Fibroblast of skin of left biceps (primary cell): ENCODE measurements at places on chromosomes 6 and 20.

- DNase-seq = no peak
Observed at GRCh38 chr6:92588148-92588547, 831.2 kb downstream of the EPHA7 start.

DNA sequence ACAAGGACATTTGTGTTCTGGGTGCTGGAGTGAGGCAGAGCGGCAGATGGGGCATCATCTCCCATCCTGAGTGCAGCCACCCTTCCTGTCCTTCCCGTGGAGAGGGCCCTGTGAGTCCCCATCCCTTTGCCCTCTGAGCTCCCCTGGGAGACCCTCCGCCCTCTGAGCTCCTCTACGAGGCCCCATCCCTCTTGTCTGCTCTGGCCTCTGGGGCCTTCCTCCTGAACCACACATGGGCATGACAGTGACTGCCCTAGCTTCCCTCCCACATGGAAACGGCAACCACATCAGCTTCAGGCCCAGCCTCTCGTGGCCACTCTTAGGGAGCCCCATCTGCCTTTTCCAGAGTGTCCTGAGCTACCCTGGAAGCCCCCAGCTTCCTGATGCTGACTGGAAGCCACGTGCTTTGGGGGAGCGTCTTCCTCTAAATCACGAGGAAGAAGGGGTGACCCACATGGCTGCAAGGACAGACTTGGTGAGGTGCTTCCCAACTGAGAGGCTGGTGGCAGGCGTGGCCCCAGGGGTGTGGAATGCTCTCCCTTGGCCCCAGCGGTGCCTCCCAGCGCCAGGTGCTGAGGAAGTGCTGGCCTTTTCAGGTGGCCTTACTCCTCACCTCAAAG is 52.6 kb downstream of the GINS1 start:
- no peak for DNase-seq

DNA sequence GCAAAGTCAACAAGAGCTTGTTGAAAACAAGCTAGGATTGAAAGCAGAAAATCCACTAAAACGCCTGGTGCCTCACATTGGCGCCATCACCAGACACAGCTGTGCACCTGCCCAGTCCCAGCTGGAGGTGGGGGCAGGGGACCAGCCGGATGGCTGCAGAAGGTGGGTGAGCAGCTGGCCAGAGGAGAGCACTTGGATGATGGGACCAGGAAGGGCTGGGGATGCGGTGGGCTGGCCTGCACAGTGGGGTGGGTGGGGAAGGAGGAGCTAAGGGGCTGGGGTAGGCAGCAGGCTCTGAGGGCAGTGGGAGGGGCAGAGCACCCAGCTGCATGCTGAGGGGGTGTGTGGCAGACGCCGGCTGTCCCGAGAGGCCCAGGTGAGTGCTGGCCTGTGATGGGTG is 7.1 kb downstream of the CABLES2 start:
- no peak for DNase-seq

DNA sequence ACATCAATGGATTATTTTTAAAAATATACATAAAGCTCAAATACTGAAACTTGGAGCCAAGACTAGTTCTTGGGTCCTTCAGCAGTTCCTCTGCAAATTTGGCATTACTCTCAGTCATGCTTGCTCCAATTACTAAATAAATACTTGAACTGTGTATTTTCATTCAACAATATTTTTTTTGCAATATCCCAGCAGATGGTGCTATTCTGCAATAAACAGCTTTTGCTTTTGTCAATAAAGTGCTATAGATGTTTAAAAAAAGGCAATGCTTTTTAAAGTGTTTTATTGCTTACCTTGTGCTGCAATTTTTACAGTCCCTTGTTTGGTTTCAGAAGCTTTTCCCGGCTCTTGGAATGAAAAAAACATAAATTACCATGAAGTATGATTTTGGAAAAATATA is 243.4 kb downstream of the TRDN start:
- no peak for DNase-seq

DNA sequence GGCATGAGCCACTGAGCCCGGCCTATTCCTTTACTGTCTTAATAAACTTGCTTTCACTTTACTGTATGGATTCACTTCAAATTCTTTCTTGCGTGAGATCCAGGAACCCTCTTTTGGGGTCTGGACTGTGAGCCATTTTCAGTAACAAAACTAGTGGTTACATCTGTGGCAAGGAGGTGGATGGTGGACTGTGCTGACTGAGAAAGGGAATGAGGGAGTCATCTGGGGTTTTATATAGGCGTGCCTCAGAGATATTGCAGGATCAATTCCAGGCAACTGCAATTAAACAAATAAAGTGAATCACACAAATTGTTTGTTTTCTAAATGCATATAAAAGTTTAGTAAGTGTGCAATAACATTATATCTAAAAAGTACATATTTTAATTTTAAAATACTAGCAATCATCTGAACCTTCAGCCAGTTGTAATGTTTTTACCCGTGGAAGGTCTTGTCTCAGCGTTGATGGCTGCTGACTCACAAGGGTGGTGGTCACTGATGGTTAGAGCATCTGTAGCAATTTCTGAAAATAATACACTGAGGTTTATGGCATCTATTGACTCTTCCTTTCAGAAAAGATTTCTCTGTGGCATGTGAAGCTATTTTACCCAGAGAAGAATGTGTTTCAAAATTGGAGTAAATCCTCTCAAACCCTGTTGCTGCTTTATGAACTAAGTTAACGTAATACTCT is 111.4 kb upstream of the FKBP1C start:
- no peak for DNase-seq

- no peak for DNase-seq
Observed at GRCh38 chr6:29830409-29830808, 2.8 kb downstream of the HLA-G start.

GRCh38 chr20:10911298-10911697 is 237.5 kb upstream of the JAG1 start:
- no peak for DNase-seq

DNA sequence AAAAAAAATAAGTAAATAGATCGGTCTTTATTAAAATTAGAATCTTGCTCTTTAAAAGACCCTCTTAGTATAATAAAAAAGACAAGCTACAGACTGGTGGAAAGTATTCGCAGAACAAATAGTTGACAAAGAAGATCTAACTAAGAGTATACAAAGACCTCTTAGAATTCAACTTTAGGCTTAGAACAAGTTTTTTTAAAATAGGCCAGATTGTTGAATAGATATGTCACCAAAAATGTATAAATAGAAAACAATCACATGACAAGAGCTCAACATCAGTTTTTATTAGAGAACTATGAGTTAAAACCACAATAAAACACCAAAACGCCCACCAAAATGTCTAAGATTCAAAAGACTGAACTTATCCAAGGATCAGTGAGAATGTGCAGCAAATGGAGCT is 632.7 kb upstream of the PTCHD4 start:
- DNase-seq = no peak

DNA sequence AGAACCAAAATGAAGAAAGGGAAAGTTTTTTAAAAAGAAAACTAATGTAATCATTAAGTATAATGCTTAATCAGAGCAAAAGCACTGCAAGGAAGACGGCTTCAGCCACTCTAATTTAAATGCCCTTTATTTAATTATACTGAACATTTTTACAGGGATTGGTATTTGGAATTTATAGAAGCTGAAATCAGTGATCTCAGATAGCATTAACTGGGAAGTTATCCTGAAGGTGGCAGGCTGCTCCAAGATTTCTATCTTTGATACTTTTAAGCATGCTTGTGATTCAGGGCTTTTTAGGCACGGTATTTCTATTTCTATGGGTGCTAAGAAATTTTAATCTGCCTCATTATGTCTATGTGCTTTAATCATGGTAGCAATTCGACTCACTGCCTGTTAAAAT is 1.3 kb upstream of the NDUFAF4 start:
- DNase-seq = no peak

GRCh38 chr20:10250902-10251301 is 32.3 kb downstream of the SNAP25 start:
- no peak for DNase-seq

DNA sequence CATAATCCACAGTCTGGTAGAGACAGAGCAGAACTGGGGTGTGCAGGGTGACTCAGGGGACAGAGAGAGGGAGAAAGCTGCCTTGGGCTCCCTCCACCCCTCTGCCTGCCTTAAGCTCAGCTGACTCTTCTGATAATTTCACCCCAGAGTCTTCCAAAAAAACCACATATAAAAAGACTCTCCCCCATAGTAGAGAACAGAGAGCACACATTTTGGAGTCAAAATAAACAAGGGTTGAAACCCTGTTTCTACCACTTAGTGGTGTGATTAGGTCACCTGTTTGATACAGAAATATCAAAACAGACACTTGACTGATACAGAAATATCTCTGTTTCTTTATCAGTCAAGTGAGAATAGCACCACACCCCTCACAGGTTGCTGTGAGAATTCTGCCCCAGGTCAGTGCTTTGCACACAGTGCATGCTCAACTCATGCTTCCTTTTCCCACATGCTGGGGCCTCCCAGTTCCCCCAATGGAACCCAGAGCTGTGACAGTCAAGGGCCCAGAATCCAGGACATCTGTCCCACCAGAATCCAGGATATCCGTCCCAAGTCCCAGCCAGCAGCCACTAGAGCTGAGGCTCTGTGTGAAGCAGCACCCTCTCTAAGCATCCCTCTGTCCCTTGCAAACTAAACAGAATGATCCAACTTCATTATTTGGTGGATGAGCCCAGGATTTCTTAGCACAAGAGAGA is 1.2 kb downstream of the TREML2 start:
- no peak for DNase-seq

- no peak for DNase-seq
Observed at GRCh38 chr6:83873869-83874268, 14.4 kb downstream of the CYB5R4 start.

DNA sequence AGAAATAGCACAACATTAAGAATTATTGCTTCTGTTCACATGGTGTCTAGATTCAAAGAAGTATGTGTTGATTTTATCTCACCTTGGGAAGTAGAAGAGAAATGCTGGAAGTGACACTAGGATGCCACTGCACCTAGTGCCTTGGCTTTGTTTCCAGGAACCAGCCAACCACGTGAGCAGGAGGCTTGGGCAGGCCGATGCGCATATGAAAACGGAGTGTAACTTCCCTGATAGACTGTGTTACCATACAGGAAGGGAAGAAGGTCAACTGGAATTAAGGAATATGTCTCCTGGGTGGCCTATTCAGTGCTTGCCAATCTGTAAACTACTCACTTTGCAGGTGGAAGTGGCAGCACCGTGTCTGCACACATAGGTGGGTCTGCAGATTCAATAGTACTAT is 28.1 kb downstream of the TUBB2B start:
- no peak for DNase-seq

DNA sequence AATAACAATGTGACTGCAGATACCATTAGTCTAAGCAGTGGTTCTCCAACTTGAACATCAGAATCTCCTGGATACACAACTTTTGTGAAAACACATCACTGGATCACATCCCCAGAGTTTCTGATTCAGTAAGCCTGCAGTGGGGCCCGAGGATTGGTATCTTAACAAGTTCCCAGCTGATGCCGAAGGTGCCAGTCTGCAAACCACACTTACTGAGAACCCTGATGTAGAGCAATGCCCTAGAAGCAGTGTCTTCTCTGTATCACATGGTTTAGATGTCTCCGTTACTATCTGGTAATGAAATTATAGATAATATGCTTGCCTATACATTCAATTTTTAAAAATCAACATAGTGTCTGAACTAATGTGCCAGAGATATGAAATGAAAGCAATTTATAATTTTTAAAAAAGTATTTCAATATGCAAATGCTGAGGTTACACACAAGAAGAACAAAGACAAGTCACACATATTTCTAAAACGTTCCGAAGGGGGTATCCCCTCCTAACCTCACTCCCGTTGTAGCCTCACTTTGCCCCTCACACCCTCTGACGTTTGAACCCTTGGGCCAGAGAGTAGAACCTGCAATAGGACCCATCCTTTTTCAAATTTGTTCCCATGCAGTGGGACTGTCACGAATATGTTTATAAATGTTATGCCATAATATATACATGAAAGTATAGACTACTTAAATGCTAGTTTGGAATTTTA is 115.4 kb upstream of the SAMD5 start:
- no peak for DNase-seq

GRCh38 chr6:2229039-2229438 is 16.4 kb downstream of the GMDS start:
- DNase-seq = no peak

GRCh38 chr20:54335299-54335698 is 127.4 kb downstream of the PFDN4 start:
- no peak for DNase-seq

DNA sequence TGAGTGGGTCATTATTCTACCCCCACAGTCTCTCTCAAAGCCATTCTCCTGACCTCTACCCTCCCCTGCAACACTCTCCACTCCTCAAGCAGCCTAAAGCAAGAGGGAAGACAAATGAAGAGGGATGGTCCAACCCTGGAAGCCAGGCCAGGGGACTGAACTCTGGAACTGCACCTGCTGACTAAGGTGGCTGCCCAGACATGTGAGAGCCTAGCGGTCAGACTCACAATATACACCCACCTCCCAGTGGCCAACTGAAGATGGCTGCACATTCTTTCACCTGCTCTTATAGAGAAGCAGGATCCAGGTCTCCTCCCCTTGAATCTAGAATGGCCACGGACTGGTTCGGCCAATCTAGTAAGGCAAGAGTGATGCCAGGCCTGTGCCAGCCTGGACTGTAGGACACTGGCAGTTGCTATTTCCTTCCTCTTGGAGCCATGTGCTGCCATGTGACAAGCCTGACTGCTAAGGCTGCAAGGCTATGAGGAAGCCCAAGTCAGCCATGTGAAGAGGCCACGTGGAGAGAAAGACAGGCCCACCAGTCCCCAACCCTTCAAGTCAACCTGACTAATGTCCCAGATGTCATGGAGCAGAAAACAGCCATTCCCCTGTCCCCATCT is 31.8 kb downstream of the ACSS1 start:
- no peak for DNase-seq

DNA sequence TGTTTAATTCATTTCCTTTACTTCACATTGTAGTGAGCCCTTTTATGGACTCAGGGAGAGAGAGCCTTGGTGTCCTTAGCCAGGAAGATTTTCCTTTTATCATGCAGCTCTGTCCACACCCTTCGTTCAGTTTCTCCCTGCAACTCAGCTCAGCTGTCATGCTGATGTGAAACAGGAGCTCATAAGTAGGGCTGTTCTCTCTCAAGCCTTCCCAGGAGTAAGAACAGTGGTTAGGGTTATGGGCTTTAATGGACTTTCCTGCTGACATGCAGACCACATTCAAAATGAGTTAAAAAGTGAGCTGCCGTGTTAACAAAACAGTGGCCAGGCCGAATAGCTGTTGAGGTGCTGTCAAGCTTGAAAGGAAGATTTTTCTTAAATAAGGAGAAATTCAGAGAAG is 104.1 kb downstream of the BCKDHB start:
- DNase-seq = no peak

DNA sequence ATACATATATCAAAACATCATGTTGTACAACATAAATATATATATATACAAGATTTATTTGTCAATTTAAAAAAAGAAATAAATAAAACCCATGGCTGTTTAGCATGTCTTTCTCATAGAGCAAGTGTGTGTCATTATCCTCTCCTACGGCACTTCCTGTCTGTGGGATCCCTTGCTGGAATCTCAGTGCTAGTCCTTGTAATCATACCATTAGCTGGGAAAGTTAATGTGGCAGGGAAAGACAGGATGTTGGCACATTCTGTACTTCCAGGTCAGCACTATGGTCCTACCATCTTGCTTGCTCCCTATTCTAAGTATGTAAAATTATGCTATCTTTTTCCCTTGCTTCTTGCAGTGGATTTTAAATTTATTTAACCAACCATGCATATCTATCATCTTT is 9.5 kb upstream of the SLC17A3 start:
- DNase-seq = no peak
